ENCODE measurements at places on chromosomes 4 and X.

DNA sequence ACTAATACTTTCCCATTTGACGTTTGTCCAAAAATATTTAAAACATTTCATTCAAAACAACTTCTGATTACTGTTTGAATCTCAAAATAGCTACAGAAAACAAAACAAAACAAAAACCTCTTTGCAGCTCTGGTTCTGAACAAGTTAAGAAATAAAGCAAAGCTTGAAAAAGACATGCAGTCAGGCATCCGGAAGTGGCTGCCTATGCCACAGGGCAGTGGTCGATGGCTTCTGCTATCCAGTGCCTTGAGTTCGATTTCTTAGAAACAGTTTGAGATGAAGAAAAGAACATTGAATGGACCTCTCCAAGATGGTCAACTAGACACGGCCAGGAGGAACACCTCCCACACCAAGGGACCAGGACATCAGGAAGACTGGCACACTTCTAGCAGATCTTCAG is 125.3 kb downstream of the SCFD2 start:
- DNase-seq, result no peak

- DNase-seq, result no peak
These were observed 12.4 kb downstream of the TMSB4X start for GRCh38 chrX:12987340-12987739.

DNA sequence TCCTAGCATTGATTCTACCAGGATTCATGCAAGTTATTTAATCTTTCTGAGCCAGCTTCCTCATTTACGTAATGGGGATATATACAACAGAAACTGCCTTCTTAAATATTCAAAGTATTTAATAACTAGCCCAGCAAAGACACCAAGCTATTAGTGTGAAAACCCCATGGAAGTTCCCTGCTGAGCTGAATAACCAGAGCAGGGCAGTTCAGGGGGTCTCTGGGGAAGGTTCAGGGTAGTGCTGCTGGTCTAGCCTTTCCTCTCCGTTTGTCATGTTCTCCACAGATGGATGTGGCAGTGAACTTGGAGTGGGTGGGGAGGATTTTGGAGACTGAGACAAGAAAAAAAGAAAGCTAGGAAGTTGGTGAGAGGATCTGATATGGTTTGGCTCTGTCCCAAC is 240.8 kb upstream of the TAPT1 start:
- DNase-seq, result no peak

- no peak for DNase-seq
These were observed 349.7 kb upstream of the NOCT start for GRCh38 chr4:138665851-138666250.

DNA sequence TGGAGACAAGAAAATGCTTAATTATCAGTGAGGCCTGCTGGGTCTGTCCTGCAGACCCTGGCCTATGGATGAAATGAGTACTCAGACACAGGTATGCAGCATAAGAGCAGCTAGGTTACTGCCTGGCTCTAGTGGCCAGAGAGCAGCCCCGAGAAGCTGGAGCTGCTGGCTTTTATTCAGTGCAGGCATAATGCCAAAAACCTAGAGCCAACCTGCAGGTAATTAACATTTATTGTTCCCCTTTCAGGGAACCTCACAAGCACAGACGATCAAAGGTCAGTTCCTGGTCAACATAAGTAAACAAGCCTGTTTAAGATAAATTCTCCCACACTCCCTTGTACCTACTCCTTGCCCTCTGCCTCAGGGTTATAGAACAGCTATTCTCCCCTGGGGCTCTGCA is 13.3 kb downstream of the IDS start:
- DNase-seq, result no peak

DNA sequence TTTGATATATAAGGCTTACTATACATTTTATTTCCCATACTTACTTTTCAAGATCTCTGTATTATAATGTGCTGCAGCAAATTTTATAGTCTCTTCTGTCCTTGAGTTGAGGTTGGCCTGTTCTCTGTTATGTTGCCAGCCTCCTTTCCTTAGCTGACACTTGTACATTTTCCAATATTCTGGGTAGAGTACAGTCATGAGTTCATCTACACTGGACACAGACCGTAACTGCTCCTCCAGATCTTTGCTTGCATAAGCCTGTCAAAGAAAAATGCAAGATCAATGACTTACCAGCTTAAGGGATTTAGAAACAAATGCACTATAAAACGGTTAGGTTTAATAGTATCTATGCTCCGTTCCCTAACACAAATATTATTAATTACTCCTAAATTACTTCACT is 63.2 kb downstream of the VEGFC start:
- DNase-seq, result no peak

- no peak for DNase-seq
These were observed 83.1 kb upstream of the TEX13D start for GRCh38 chrX:124249345-124249744.

DNA sequence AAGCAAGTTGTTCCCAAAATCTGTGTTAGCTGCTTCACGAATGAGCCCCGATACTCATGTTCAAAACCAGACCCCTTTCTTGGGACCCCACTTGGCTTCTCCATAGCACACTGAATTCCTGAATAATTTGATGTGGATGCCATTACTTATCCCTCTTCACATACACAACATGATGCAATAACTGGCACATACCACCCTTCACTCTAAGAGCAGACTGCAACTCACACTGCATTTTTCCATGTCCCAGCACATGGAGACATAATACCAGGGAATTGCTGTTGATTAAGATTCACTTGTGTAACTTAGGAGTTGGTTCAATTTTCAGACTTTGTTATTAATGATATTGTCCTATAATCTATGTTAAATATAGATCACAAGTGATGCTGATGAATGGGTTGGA is 213.4 kb downstream of the MAML3 start:
- DNase-seq, result no peak

DNA sequence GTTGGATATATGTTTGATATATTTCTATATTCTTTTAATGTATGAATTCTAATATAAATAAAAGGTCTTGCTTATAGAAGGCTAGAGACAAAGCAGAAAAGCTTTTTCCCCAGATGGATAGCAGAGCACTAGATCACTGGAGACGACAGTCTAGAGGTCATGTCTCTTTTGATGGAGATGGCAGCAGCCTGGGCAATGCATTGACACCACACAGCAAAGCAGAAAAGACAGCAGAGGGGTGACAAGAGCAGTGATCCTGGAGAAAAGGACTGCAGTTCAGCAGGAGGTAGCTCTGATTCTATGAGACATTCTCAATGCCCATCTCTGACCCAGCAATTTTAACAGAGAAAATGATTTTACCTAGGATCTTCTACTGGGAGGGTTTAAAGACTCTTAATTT is 210.6 kb downstream of the DTHD1 start:
- no peak for DNase-seq

DNA sequence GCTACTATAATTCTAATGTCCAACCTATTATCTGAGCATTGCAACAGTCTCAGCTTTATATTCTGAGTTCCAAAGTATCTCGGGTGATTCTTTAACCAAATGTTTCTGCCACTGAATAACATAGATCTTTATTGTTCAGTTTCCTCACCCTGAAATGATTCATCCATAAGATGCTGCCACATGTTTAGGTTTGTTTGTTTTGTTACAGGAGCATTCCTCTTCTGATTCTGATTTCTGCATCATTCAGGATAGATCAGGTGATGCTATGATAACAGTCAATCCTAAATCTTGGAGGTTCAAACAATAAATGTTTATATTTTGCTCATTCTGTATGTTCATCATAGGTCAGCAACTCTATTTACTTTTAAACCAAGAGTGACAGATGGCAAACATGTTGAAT is 927.6 kb downstream of the PCDH7 start:
- no peak for DNase-seq

DNA sequence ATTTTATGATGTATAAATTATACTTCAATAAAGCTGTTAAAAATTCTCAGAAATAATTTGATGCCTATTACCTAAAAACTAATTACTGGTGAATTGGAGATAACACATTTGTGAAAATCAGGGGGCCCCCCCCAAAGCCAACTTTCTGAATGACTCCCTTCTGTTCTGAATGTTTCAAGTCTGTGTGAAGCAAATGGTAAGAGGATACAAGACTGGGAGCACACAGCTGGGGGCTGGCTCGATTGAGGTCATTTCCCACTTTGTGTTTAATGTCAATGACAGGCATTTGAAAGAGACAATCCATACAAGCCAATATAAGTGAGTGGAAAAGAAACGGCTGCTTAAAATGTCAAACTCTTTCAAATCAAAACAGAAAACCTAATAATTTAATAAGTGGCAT is 155.8 kb downstream of the SH2D1A start:
- no peak for DNase-seq

DNA sequence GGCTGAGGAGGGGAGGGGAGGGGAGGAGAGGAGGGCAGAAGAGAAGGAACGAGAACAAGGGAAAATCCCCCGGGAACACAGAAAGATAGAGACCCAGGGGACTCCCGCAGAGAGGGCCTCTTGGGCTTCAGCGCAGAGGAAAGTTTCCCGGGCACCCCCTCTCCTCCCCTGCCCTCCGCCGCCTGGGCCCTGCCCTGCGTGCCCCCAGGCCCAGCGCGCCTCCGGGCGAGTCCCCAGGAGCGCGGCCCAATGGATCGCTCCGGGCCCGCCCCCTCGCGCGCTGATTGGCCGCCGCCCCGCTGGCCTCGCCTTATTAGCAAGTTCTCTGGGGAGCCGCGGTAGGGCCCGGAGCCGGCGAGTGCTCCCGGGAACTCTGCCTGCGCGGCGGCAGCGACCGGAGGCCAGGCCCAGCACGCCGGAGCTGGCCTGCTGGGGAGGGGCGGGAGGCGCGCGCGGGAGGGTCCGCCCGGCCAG is at the start of gene MSX1:
Gene MSX1 (plus strand): TSS at position 341 of the 474 bp plus-strand sequence. CDS start 235 bp downstream, outside the sequence.
- DNase-seq, result peak; percentile 89

- DNase-seq, result no peak
These were observed 24.9 kb downstream of the APLN start for GRCh38 chrX:129629837-129630236.

DNA sequence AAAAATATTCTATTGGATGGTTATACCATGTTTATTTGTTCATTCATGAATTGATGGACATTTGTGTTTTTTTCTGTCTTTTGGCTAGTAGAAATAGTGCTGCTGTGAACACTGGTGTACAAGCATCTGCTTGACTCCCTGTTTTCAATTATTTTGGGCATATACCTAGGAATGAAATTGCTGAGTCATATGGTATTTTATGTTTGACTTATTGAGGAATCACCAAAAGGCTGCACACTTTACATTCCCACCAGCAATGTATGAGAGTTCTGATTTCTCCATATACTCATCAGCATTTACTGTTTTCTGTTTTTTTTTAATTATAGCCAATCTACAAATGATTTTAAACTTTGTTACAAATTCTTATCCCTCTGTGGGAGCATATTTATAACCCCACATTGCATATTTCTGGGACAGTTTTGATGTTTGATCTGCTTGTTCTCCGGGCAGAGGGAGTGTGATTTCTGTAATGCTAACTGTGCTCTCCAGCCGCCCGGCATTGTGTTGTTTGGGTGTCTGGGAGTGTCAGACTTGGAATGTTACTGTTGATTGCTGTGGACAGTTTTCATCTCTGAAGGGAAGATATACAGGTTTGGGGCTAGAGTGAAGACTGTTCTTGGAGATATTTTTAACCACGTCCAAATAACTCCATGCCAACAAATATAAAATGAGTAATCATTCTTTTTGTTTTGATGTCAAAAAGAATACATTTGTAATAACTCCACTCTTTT is 60.5 kb upstream of the PGRMC2 start:
- no peak for DNase-seq

DNA sequence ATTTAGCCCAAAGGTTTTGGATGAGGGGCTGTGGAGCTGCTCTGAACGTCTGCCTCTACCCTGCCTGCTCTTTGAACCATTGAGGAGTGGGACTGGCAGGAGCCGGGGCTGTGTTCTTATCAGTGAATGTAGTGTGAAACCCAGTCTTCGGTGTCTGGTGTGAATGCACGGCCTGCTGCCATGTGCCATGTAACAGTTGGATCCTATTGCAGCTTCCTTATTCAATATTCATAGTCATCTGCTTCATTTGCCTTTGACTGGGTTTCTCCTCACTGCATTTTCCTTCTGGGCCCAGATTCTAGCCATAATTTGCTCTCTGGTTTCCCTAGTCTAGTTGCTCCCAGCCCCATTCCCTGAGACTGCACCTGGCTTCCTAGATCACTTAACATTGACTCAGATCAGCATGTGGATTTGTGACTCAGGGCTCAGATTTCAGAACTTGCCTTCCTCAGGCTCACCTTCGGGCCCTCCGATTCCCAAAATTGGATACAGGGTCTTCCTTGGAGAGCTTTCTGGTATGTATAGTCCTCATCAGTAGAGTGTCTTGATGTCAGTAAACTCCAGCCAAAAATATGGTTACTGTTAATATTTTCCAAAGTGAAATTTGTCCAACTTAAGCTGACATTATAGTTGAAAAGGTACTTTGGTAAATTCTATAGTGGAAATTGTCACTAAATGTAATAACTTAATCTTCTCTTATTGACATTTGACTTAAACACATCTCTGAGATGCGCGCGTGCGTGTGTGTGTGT is 94.0 kb upstream of the DDIT4L start:
- no peak for DNase-seq

- DNase-seq, result no peak
These were observed 63.7 kb downstream of the SPCS3 start for GRCh38 chr4:176383273-176384077.

All from MM.1S (cell line).